ENCODE measurements at places on chromosomes 2 and 18.

DNA sequence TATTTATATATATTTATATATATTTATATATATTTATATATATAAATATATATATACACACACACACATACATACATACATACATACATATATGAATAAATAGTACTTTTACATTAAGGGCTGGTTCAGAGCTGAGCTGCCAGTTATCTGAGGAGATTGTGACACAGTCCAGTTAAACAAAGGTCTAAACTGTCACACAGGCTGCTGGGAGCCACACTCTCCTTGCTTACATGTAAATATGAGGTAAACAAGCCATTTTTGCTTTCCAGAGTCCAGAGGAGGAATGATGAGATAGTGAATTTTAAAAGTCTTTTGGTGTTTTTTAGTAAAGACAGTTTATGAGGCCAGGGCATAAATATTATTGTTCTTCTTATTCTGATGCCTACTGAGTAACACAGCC is 377.5 kb upstream of the PIK3C3 start:
- no peak for DNase-seq

GRCh38 chr2:88247531-88247930 is 77.4 kb downstream of the THNSL2 start:
- DNase-seq: no peak

DNA sequence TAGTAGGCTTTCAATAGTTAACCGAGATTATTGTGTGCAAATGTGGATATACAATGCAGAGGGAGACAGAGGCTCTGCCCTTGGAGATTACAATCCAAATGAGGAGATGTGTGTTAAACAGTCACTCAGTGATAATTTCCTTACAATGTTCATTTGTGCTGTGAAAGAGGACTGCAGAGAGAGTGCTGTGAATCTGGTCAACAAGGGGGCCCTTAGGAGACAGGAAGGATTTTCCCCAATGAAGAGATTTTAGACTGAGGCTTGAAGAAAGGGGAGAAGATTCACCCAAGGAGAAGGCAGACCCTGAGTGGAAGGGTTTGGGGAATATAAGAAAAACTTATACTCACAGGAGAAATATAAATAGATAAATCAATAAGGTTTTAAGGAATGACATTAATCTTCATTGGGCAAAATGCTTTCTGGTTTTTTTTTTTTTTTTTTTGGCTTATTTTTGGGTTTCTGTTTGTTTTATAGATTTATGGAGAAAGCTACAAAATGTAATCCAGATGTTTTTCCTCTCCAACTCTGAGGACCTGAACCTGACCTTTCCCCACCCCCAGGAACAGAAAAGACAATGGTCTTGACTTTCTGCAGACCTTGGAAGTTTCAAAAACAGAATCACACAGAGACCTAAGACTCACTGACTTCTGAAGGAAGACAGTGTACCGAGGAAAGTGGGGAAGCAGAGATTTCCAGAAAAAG is 151.3 kb upstream of the SERPINE2 start:
- DNase-seq: no peak

DNA sequence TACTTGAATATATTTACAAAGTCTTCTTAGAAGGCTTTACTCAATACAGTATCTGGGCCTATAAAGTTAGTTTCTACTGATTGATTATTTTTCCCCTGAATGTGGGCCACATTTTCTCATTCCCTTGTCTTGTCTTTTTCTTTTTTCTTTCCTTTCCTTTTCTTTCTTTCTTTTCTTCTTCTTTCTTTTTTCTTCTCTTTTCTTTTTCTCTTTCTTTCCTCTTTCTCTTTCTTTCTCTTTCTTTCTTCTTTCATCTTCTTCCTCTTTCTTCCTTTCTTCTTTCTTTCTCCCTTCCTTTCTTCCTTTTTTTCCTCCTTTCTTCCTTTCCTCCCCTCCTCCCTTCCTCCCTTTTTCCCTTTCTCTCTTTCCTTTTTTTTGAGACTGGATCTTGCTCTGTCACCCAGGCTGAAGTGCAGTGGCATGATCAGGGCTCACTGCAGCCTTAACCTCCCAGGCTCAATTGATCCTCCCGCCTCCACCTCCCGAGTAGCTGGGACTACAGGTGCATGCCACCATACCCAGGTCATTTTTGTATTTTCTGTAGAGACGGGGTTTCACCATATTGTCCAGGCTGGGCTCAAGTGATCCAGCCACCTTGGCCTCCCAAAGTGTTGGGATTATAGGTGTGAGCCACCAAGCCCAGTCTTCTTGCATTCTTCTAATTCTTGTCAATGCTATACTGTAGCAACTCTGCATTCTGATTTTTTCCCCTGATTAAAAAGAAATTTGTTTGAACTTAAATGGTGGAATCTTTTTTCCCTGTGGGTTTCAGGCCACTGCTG is 133.1 kb upstream of the FBXO11 start:
- no peak for DNase-seq

GRCh38 chr18:21798126-21798525 is 57.5 kb downstream of the MIB1 start:
- DNase-seq: no peak

DNA sequence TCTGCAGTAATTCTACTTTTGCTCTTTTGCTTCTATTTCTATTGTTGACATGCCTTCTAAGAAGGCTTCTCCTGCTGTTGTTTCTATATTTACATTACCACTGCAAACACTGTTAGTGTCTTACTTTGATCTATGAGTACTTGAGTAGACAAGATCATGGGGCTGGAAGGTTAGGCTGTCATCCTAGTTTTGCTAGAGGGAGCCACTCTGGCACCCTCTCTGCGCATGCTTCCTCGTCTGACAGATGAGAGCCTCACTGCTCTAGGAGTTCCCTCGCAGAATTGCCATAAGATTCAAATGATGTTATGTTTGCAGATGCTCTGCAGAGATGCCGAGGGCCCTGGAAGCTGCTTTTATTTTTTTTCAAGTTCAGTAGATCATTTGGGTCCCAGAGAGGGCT is 185.6 kb downstream of the RNF144A start:
- no peak for DNase-seq

DNA sequence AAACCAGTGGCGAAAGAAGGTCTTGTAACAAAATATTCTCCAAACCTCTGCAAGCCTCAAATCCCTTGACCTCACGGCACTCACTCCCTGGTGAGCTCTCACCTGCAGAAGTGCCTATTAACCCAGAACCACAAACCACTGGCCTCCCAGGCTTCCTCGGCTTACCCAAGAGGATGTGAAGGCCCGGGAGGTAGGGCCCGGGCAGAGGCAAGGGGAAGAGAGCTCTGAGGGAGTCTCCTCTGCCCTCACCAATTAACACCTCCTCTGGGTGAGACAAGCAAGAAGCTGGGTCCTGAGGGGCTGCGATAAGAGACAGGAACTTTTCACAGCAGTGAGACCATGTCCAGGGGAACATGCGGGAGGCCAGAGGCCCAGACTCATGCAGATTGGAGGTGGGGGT is 53.7 kb downstream of the EMX1 start:
- no peak for DNase-seq

DNA sequence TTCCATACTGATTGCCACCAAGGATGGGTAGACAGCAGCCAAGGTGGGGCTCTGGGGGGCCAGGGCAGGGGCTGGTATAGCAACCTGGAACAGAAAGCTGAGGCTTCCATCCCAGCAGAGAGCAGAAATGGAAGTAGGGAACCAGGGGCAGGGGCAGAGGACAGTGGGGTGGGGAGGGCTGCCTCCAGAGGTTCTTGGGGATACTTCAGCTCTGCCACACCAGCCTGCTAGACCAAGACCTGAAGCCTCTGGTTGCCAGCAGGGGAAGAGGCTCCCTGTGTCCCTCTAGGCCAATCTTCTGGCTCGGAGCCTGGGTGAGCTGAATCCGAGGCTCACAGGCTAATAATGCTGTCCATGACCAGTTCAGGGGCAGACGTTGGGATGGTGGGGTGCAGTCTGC is 329.0 kb downstream of the DYSF start:
- no peak for DNase-seq

GRCh38 chr18:5983488-5983887 is 88.2 kb upstream of the TMEM200C start:
- no peak for DNase-seq

DNA sequence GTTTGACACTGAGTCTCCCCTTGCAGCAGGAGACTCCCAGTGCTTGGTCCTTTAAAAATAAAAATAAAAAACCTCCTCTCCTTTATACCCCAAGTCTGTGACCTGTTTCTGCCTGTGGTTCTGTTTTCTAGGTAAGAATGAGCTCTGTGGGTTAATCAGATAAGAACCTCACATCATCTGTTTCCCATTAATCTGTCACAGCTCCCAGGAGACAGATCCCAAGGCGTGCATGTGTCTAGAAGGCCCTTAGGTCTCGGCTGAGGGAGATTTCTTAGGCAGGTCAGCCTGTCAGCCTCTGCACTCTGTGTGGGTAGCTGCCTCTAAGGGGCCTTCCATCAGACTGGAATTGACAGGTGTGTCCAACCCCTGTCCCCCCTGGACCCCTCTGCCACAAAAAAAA is 80.7 kb downstream of the FHOD3 start:
- DNase-seq: no peak

DNA sequence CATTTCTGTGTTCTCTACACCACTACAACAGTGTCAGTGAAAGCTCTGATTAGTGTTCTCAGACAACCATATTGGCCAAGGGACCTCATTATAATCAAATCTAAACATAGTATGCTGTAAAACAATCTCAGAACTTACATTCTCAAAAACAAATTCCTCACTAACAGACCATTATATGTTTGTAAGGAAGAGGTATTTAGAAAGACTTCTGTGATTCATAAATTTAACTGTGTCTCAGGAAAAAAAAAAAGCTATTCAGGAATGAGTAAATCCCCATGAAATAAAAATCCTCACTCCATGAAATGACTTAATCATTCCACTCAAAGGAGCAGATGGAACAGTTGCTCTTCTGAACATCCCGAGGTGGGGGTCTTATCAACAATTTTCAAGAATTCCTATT is 413.0 kb downstream of the CDH2 start:
- DNase-seq: no peak

DNA sequence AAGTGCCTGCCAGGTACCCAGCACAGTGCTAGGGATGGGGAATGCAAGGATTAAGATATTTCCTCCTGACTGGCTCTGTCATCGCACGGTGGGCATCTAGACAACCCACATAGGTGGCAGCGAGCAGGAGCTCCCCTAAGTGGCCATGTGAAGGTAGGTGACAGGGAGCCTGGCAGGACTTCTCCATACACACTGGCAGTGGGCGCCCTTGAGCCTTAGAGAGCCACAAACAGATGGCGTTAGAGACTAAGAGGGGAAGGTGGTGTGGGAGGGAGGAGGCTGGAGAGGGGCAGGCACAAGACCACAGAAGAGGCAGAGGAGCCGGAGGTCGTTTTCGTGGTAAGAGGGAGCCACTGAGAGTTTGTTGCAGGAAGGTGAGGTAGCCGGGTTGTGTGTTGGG is 15.2 kb downstream of the PRELID3A start:
- DNase-seq: no peak

DNA sequence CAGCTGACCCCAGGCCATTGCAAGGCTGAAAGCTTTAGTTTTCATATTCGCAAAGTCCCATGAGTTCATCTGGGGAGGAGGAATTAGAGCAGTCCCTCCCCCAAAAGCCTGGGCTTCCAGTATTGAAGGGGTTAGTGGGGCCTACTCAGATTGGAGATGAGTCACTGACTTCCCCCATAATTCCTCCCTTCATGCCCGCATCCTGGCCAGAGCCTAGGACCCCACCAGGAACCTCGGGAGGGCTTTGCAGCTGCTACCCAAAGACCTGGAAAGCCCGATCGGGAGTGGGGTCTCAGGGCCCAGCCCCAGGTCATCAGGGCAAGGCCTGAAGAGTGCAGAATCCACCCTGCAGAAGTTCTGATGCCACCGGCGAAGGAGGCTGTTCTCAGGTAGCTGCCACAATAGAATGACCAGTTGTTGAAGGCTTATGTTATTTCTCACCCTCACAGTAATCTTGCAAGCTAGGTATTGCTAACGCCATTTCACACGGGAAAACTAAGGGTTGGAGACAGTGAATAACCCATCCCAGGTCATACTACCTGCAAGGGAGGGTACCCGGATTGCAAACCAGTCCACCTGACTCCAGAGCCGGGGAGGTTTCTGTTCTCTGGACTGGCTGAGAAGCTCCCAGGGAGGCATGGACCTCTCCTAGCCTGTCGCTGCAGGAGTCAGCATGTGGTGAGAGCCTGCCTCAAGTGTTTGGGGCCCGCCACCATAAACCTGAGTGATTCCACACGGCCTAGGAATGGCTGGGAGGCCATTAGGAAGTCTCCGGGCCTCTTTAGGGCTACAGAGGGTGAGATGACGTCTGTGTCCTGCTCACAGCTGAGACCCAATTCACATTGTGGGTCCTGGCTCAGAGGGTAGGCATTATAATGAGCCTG is 5.8 kb upstream of the ARID5A start:
- no peak for DNase-seq

GRCh38 chr2:45138904-45139303 is 129.7 kb upstream of the SIX2 start:
- no peak for DNase-seq

DNA sequence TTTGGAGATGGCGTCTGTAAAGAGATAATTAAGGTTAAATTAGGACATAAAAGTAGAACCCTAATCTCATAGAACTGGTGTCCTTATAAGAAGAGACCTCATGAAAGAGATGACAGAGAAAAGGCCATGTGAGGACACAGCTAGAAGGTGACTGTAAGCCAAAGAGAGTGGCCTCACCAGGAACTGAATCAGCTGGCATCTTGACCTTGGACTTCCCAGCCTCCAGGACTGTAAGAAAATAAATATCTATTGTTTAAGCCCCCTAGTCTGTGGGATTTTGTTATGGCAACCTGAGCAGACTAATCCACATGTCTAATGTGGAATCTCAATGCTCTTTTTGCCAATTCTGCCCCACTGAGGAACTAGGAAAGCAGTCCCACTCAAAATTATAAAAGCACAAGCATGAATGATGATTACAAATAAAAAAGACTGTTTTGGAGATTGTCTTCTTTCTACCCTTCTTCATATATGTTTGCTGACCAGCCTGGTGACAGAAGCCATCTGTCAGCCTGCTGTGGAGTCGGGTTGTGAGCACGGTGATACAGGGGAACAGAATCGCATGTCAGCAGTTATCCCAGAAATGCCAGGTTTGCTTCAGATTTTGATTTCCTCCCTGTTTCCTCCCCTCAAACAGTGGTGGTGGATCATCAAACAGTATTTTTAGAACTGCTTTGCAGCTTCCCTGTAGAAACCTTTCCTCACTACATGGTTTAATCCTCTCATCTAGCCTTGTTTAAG is 54.2 kb downstream of the INPP4A start:
- DNase-seq: no peak

- no peak for DNase-seq
Observed at GRCh38 chr18:71443706-71444480, 1100.2 kb downstream of the CBLN2 start.

- DNase-seq: no peak
Observed at GRCh38 chr2:136121204-136121910, 3.4 kb upstream of the CXCR4 start.

GRCh38 chr2:240125742-240126141 is 10.4 kb downstream of the COPS9 start:
- DNase-seq: no peak

DNA sequence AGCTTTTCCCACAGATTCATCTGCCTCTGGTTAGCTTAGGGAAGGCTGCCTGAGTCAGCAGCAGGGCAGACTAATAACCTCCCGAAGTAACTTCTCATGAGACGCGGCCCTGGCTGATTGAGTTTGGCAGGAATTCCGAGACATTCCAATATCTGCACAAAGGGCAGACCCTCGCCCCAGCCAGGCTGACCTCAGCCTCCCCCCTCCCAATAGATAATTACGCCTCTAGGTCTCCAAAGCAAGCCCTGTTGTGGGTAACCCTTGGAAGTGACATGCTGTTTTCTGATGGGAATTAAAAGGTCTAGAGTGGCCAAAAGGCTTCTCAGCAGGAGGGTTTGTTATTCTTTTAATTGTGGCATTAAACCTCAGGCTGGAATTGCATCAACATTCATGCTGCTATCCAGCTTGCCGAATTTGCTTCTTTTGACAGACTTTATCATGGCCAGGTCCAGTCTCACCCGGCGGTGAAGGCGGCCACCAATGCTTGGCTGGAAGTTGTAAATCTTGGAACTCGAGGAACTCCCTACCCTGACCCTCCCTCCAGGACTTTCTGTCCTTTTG is 98.0 kb upstream of the SLC14A2 start:
- no peak for DNase-seq

Data from activated CD8-positive, alpha-beta memory T cell treated with anti-CD3 and anti-CD28 coated beads for 1 hour (primary cell).